ENCODE measurements at places on chromosomes 1 and 21. TPM values are rescaled to one million over a fixed set of nuclear protein-coding genes. Genes with fewer than 3 reads are reported as not detected.

NT5C1A gene
- total RNA-seq, result not detected

S100A8 gene
- 0.29 TPM for total RNA-seq

NRDC gene
- 116 TPM for total RNA-seq

LPAR3 gene
- total RNA-seq, result 13.0 TPM

PRMT6 gene
- 20.5 TPM for total RNA-seq

FRRS1 gene
- total RNA-seq, result 16.3 TPM

GRCh38 chr21:45990049-45990711 lies 8.6 kb downstream of the COL6A1 start:
- H3K27ac ChIP-seq, result no peak overlapping the region
- H3K4me1 ChIP-seq, result peaks cover 5% of the 10 kb centered on the region
- peaks cover 46% of the 10 kb centered on the region for H3K36me3 ChIP-seq
- DNase-seq, result no peak
- no peaks in the 10 kb centered on the region for H3K27me3 ChIP-seq

DNA sequence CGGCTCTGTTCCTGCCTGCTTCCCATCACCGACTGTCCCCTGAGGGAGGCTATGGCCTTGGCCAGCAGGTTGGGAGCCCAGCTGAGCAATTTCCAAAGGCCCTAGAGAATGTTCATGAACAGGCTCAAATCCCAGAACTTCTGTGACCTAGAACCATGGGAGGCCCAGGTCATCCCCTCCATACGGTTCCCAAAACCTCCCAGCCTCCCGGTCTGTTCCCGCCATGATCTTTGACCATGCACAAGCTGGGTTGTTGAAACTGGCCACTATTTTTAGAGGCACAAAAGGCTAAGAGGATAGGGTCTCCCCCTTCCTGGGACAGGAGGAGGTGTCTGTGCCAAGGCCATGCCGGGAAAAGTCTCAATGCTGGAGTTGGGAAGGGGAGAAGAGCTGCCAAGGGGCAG lies 27.5 kb downstream of the EPHA2 start:
- no peak overlapping the region for H3K4me3 ChIP-seq
- no peak overlapping the region for H3K27ac ChIP-seq
- H3K27me3 ChIP-seq, result no peaks in the 10 kb centered on the region
- peaks cover 12% of the 10 kb centered on the region for H3K4me1 ChIP-seq
- peaks cover 90% of the 10 kb centered on the region for H3K36me3 ChIP-seq
- no peak for DNase-seq

- no peaks in the 10 kb centered on the region for H3K27me3 ChIP-seq
- H3K36me3 ChIP-seq, result no peaks in the 10 kb centered on the region
- H3K4me3 ChIP-seq, result no peak overlapping the region
- peak; percentile 6 for DNase-seq
Observed at GRCh38 chr1:35243691-35244090, 24.8 kb upstream of the ZMYM4 start.

- H3K4me3 ChIP-seq, result no peak overlapping the region
- H3K27me3 ChIP-seq, result no peaks in the 10 kb centered on the region
- DNase-seq, result no peak
- H3K4me1 ChIP-seq, result peaks cover 19% of the 10 kb centered on the region
Observed at GRCh38 chr1:99445486-99445885, 181.2 kb downstream of the PLPPR4 start.

All from PC-3 (cell line).